ENCODE measurements at places on chromosomes 3 and 15. TPM values are rescaled to one million over a fixed set of nuclear protein-coding genes. Genes with fewer than 3 reads are reported as not detected.

HTR3C gene
- polyA plus RNA-seq, result not detected

ERC2 gene
- 2.4 TPM for polyA plus RNA-seq

CHRD gene
- polyA plus RNA-seq, result 0.57 TPM

SEC62 gene
- 15.0 TPM for polyA plus RNA-seq

TP63 gene
- polyA plus RNA-seq, result not detected

ASB14 gene
- not detected for polyA plus RNA-seq

DPPA2 gene
- polyA plus RNA-seq, result not detected

DNA sequence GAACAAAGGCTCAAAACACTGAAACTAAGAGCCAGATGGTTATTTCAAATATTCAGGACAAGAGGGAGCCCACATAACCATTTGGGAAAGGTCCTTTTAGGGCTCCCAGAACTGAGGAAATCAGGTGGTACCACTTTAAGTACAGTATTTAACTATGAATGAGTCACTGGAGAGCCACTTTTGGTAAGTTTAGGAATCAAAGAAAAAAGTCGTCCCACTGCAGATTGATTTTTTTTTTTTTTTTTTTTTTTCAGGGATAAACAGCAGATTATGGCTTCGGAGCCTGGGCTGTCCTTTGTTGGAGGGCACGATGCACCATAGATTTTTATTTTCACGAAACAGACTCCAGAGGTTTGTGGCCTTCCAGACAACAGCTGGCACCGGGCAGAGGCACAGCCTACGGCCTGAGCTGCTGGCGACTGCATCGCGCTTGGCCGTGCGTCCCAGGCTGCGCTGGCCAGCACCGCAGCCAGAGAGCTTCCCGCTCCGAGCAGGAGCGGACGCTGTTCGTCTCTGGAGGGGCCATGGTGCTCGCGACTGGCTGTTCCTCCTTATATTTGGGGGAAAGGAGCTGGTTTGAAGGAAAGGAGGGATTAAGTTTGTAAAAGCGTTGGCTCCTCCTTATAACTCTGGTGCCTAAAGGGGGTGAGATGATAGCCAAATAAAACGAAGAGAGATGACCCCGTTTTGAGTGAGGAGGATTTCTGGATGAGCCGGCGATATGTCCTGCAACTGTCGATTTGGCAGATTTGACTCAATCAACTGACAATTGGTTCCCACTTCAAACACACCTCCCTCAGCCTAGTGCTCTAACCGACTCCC is 152.9 kb upstream of the GOLIM4 start:
- DNase-seq, result peak; percentile 72

DNA sequence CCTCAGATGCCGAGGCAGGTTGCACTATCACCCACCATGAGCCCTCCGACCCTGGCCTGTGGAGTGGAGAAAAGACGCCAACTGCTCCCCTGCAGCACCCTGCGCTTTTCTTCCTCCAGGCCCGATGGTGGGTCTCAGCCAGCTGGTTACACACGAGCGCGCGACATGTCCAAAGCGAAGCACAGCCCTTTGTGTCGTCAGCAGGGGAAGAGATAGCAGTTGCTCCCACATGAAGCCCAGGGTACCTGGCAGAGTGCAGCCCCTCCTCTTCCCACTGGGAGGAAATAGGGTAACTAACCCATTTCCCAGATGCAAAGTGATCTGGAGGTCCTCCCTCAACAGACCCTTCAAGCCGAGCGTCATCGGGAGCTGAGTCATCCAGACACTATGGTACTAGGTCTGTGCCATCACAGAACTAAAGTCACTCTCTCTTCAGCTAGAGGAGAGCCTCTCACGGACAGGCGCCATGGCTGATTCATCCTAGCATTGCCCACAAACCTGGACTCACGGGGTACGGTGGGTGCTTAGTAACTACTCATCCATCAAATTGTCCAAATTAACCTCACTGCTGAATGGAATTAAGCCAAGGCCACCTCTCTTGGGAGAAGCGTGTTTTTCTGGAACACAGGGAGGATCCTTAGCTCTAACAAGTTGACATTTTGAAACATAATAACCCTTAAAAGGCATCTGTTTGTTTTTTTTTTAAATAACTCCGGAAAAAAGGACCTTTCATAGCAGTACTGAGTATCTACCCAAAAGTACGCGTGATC is 45.2 kb upstream of the BDH1 start:
- DNase-seq, result no peak

- no peak for DNase-seq
These were observed 178.8 kb downstream of the CHST2 start for GRCh38 chr3:143298380-143298779.

DNA sequence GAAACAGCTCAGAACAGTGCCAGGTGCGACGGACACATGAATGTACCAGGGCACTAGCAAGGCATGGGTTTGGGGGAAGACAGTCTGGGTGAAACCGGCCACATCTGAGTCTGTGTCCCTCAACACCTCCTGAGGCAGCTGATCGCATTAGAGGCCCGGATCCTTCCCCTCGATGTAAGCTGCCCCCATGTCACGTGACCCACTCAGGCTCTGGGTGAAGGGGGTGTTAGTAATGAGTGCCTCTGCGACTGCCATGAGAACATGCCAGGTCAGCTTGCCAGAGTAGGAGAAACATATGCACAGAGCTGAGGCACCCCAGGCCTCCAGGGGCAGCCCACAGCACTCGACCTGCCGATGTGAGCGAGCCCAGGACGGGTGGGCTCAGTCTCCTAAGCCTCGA is 29.7 kb downstream of the PRR23E start:
- no peak for DNase-seq

GRCh38 chr15:38674448-38674847 is 109.8 kb upstream of the RASGRP1 start:
- DNase-seq, result no peak

DNA sequence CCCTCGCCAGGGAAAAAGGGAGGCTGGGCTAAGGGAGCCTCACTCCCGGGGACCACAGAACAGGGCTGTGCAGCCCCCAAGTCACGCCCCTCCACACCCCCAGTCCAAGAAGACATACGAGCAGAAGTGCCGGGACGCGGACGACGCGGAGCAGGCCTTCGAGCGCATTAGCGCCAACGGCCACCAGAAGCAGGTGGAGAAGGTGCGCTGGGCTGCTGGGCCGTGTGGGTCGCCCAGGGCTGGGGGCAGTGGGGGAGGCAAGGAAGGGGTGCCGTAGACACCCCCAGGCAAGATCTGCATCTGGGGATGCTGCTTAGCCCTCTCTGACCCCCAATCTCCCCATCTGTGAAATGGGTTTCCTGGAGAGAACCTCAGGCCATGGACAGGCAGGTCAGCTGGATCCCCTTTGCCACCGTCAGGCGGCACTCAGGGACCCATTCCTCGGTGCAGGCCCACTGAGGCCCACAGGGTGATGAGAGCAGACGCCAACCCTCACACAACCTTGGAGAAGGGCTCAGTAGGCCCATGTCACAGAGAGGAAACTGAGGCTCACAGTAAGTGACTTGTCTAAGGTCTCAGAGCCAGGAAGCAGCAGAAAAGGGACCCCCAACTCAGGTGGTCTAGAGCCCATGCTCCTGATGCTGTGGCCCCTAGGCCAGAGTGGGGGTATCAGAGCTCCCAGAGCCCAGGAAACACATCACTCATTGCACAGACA is 33.7 kb downstream of the PSTPIP1 start:
- DNase-seq, result peak; percentile 20

- DNase-seq, result peak; percentile 16
These were observed 134.2 kb upstream of the SATB1 start for GRCh38 chr3:18559331-18559842.

- DNase-seq, result no peak
These were observed 175.4 kb upstream of the LPP start for GRCh38 chr3:187978433-187979011.

DNA sequence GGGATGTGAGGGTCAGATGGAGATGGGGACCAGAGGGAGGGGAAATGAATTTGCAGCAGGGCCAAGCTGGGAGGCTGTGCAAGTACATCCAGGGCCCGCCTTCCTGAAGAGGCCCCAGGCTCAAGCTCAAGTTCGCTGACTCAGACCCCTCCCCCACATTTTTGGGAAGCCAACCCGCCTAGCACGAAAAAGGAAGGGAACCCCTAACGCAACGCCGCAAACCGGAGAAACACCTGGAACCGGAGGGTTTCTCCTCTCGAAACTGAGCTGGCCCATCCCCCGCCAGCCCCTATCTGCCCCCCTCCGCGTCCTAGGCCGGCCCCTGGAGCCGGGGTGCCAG is 624 bp downstream of the AP3B2 start:
- DNase-seq, result no peak

- no peak for DNase-seq
These were observed 63.5 kb downstream of the C3orf70 start for GRCh38 chr3:185089343-185089742.

DNA sequence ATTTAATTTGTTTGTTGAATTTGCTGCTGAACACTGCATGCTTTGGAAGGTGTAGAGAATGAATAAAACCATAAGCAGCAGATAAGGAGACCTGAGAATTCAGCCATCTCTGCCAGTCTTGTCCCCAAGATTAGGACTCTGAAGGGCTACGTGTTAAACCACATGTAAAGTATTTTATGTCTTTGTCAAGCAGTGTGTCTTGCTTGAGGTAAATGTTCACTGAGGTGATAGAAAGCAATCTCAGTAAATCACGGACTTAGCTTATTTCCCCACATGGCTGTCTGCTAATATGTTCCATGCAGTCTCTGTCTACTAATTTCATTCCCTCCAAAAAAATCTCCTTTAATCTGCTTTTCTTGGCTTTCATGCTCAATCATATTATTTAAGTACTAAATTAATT is 467.1 kb downstream of the RAP2B start:
- DNase-seq, result no peak

- DNase-seq, result no peak
These were observed 38.8 kb downstream of the SAXO2 start for GRCh38 chr15:82301296-82302016.

GRCh38 chr3:198071602-198072287 is 111.7 kb downstream of the LMLN start:
- DNase-seq, result no peak
